Left renal cortex interstitium (tissue), 4 donors: ENCODE measurements at places on chromosomes 5 and 9.

GRCh38 chr5:28165096-28165495 is 1126.7 kb upstream of the CDH9 start:
- no peak for DNase-seq

DNA sequence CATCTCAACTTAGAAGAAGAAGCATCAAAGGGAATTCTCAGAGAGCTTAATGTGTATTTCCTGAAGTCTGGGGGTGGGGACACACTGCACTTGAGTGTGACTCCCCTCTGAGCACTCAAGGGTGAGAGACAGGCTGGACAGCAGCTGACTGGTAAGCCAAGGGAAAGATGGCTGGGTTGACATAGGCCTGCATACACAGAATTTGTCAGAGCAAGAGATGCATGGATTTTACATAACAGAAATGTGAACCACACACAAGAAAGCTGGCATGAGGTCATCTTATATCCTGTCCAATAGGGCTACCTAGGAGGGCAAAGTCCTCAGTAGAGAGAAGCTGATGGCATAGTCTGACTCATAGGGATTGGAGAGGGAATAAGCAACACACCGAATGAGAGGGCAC is 114.3 kb upstream of the EPB41L4A start:
- no peak for DNase-seq

DNA sequence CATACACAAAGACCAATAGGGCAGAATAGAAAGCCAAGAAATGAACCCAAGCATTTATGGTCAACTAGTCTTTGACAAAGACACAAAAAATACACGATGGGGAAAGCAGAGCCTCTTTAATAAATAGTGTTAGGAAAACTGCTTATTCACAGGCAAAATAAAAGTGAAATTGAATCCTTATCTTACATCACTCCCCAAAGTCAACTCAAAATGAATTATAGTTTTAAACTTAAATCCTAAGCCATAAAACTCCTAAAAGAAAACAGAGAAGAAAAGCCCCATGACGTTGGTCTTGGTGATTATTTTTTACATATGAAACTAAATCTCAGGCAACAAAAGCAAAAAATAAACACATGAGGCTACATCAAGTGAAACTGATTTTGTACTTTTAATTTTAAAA is 46.8 kb downstream of the CHSY3 start:
- no peak for DNase-seq

DNA sequence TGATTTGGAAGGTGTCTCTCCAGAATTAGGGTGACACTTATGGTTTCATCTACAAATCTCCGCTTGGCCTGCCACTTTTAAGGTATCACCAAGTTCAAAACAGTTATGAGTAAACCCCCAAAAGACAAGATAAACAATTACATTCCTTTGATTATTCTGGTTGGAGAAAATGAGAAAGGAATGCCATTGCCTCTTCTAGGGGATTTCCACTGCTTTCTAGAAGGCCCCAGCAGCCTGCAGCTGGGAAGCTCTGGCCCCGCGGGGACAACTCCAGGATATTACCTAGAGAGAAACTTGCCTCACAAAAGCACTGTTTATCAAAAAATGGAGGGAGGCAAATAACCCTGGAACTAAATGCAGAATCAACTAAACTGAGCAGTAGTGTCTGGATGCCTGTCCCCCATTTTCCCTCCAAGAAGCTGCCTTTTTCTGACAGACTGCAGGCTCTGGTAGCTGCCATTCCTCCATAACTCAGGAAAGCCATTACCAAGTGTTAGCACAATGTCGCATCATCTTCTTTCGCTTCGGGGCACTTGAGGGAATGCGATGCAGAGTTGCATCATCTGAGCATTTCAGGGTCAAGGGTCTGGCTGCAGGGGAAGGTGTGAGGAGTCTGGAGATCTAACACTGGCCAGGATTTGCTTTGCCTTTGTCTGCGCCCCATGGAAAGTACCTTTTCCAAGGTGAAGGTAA is 71.5 kb upstream of the PLPP6 start:
- DNase-seq, result no peak
